ENCODE measurements at places on chromosomes 5 and 9. TPM values are rescaled to one million over a fixed set of nuclear protein-coding genes. Genes with fewer than 3 reads are reported as not detected.

GRCh38 chr9:137228506-137228967, 1.2 kb downstream of the RNF224 start:
- no peak for DNase-seq

GRCh38 chr9:98742325-98743280, 33.9 kb upstream of the GABBR2 start:
- no peak for DNase-seq

GRCh38 chr5:141182248-141182647, at the start of gene PCDHB16:
Gene PCDHB16, plus strand, starts transcription at chr5:141182387. Its CDS starts 173 bp downstream, at chr5:141182560.
- no peak for DNase-seq

DNA sequence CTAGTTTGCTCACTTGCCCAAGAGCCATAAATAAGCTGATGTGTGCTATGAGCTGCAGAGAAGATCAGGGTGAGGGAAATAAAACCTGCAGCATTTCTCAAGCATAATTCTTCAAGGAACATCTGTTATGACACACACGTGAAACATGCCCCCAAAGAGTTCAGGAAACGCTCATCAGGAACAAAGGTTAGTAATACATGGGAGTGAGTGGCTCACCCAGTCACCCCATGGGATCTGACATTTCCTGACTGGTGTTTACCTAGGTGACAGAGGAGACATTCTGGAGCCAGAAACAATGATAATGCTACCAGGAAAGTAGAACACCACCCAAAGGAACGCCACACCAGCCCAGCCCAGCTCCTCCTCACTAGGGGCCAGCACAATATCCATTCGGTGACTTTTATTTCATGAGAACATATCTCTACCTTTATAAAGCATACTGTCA, 66.0 kb downstream of the FRMD3 start:
- peak; percentile 22 for DNase-seq

DNA sequence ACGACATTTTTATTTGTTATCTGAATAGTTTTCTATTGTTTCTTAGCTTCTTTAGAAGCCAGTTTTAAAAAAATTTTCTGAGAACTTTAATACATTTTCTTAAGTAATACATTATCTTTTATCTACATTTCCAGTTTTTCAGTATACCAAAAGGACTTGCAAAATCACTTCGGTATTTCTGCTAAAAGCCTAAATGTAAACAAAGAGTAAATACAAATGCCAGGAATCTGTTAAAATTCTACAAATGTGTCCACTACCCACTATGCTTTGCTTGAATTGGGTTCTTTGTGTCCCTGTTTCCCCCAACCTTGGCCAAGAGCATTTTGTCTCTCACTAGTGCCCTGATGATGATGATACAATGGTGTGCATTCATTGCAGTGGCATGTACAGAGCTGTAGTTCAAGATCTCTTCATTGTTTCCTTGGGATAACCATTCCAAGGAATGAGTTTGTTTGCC, 611.2 kb downstream of the NR2F1-AS1 start:
- DNase-seq: no peak

- no peak for DNase-seq
These were observed 200.5 kb upstream of the EDIL3 start for GRCh38 chr5:84585218-84585617.

GRCh38 chr9:96249746-96250145, 52.2 kb downstream of the HSD17B3 start:
- DNase-seq: no peak

- DNase-seq: no peak
These were observed 139.6 kb downstream of the SCAMP1 start for GRCh38 chr5:78500028-78500427.

- no peak for DNase-seq
These were observed 52.1 kb downstream of the TLE1 start for GRCh38 chr9:81637276-81637675.

GRCh38 chr9:15553528-15553898, 670 bp downstream of the CCDC171 start:
- no peak for DNase-seq

DNA sequence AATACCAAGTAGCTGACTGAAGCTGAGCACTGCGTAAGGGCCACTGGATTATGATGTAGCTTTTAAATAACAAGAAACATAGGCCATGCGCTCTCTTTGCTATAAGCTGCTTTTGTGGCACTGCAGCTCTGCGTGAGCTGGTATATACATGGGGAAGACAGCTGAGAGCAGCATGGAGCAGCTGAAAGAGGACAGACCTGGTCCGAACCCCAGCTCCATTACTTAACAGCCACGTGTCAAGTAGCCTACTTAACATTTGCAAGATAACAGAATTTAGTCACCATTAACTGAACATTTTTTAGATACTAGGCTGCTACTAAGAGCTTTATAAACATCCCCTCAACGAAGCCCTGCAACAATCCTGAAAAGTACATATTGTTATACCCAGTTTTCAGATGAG, 69.3 kb downstream of the PTPN3 start:
- no peak for DNase-seq

GRCh38 chr9:134689321-134690181, 47.9 kb downstream of the COL5A1 start:
- DNase-seq: no peak

- peak; percentile 77 for DNase-seq
These were observed 106.5 kb upstream of the DMRT1 start for GRCh38 chr9:734831-735511.

DNA sequence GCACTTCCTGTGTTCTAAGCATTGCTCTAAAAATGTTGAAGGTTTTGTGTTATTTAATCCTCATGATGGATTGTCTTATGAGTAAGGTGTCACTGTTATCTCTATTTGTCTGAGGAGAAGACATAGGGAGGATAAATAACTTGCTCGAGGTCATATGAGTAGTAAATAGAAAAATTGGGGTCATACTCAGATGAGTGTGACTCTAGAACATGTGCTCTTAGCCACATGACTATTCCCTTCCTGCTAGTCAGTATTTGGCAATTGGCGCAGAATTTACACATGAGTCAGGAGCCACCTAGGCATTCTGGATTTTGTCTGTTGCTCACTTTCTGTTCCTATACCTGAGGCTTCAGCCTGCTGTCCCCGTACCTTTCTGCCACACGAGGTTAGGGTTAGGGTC, 234.6 kb upstream of the CD180 start:
- no peak for DNase-seq

Gene UAP1L1
- 30.3 TPM for total RNA-seq

Gene IRX2
- total RNA-seq: not detected

Gene ARID3C
- not detected for total RNA-seq

Gene ZNF300
- 6.0 TPM for total RNA-seq

Gene AK8
- total RNA-seq: 1.5 TPM

Gene RELL2
- total RNA-seq: 8.5 TPM

Gene TLX3
- total RNA-seq: not detected

Gene BNC2
- 19.0 TPM for total RNA-seq

Gene ANKRD34B
- 0.05 TPM for total RNA-seq

Gene DAB2
- 164 TPM for total RNA-seq
